Type B pancreatic cell (in vitro differentiated cells): ENCODE measurements at places on chromosomes 16 and 17. TPM values are rescaled to one million over a fixed set of nuclear protein-coding genes. Genes with fewer than 3 reads are reported as not detected.

The SPNS2 gene
- total RNA-seq, result 16.1 and 36.7 TPM in 2 replicates

The CORO1A gene
- total RNA-seq, result 10.8 and 21.3 TPM in 2 replicates

The SHISA6 gene
- 2.4 and 5.0 TPM in 2 replicates for total RNA-seq

The GINS2 gene
- 13.7 and 39.9 TPM in 2 replicates for total RNA-seq

The NAGS gene
- total RNA-seq, result 1.9 and 2.1 TPM in 2 replicates

The ABCC3 gene
- 10.6 and 13.3 TPM in 2 replicates for total RNA-seq

The AATK gene
- 4.6 and 6.4 TPM in 2 replicates for total RNA-seq

The SLC52A1 gene
- total RNA-seq, result 0.19 and 1.5 TPM in 2 replicates
